ENCODE measurements at places on chromosomes 4 and X.

DNA sequence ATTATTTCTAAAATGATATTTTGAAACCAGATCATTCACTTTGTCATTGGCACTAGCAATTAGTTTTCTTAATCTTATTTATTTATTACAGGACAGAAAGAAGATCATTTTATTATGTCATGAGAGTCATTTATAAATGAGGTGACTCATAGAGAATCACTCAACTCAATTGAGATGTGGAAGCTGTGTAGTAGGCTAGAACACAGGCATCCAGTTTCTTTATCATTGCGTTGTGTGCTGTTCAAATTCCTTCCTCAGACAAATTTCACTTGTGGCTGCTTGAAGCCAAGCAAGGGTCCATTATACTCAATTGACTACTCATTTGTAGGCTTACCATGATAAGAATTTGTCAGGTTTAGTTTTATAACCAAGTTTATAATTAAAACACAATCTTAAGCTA is 87.6 kb downstream of the MRPL1 start:
- DNase-seq: no peak

GRCh38 chr4:126233483-126233882 is 918.7 kb downstream of the FAT4 start:
- no peak for DNase-seq

- no peak for DNase-seq
Observed at GRCh38 chrX:55011294-55011693, 11.1 kb downstream of the APEX2 start.

DNA sequence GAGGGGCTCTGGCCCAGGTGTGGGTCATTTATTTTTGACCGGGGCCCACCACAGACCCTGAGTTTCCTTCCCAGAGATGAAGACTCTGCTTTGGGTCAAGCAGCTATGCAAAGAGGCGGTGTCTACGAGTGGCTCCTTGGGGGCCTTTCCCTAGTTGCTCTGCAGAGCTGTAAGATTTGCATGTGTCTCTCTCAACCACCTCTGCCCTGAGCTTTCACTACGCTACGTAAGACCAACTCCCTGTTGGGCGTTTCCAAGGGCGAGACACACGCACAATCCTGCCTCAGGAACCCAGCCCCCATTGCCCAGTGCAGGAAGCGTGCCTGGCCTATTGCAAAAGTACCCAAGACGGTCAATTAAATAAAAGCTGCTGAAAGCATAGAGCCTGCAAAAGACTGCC is 10.0 kb upstream of the ANOS1 start:
- DNase-seq: no peak

DNA sequence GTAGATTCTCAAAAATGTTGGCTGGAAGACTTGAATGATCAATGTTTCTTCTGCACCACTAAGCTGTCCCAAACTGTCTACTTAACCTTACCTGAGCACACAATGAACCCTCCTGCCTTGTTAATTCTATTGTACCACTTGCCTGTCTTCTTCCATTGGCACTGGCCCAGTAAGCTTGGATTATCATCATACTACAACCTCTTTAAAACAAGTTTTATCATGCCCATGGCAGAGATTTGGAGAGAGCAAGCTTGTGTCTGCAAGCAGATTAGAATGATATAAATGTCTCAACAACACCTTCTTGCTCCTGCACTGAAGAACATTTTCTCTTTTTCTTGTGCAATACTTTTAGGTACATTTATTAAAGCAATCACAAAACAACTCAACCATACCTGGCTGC is 74.0 kb upstream of the VMA21 start:
- no peak for DNase-seq

DNA sequence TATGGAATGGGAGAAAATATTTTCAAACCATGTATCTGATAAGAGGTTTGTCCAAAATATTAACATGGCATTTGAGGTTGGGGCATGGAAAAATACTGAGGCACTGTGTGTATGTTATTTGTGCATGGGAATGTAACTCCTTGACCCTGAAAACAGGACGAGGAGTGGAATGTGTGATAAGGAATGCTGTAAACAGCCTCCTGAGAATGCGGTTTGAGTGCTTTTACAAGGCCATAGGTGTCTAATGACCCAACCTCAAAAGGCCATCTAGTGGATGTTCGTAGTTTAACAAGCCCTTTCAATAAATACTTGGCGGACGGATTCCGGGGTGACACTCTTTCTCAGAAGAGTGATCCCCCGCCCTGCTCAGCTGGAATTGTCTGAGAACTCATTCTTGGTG is 162.9 kb upstream of the USP9X start:
- DNase-seq: no peak

GRCh38 chr4:3522326-3522640 is 9.9 kb downstream of the LRPAP1 start:
- no peak for DNase-seq

GRCh38 chr4:108950158-108950915 is 187.5 kb upstream of the ETNPPL start:
- DNase-seq: no peak

GRCh38 chr4:22430626-22431025 is 85.2 kb downstream of the ADGRA3 start:
- DNase-seq: no peak

DNA sequence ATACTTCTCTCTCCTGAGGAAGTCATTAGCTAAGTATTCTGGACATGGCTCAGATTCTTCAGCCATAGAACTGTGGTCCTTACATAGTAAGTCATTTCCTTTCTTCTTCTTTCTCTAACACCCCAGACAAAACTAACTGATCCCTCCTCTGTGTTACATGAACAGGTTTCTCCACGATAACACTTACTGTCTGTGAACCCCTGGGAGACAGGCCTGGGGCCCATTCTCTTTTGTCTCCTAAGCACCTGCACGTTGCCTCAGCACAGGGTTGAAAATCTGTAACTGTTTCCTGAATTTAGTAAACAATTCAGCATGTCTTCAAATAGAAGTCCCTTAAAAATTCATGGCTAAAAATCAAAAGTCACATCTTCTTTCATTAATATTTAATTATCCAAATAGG is 24.7 kb downstream of the APBB2 start:
- no peak for DNase-seq

- DNase-seq: no peak
Observed at GRCh38 chrX:132497432-132497831, 8.6 kb upstream of the MBNL3 start.

DNA sequence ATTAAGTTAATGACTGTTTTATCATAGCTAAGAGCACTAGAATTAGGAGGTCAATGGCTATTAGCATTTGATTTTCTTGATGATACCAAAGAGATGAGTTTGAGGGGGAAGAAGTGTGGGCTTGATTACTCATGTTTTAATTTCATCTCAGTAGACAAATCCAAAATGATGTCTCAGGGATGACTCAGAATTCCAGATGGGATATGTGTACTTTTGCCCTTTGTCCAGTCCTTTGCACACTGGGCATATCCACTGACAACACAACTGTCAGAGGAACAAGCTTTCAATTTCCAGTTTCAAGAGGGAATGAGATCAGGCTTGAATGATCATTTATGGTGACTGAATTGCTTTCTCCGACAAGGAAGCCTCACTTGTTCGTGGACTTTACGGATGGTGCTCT is 325.3 kb upstream of the FTHL17 start:
- DNase-seq: peak; percentile 11

DNA sequence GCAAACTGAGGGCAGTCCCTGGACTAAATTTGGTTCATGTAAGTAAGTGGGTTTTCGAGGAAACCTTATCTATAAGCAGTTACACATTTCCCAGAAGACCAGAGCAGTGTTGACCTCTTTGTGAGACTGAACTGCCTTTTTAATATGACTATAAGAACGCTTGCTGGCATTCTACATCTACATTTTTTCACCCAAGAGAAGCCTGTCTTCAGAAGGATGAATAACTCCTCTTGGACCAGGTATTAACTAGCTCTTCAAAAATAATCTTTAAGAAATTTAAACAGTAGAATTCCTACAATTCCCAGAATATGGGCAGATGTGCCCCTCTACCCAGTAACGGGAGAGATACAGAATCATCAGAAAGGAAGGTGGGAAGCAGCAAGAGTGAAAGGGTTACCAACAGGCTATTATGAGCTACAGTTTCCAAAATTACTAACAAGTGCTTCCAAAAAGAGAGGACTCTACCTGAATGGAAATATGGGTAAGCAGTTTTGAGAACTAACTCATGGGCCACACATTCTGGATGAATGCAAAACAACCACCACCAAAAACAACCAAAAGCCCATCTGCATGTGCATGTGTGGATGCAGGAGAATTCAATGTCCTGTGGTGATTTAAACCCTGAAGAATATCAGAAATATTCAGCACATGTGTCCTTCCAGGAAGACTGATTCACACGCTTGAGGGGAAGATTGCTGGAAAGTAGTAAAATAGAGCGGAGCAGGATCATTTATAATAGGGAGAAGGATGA is 17.4 kb downstream of the BBS12 start:
- DNase-seq: no peak

- no peak for DNase-seq
Observed at GRCh38 chr4:27592738-27593137, 732.1 kb downstream of the STIM2 start.

DNA sequence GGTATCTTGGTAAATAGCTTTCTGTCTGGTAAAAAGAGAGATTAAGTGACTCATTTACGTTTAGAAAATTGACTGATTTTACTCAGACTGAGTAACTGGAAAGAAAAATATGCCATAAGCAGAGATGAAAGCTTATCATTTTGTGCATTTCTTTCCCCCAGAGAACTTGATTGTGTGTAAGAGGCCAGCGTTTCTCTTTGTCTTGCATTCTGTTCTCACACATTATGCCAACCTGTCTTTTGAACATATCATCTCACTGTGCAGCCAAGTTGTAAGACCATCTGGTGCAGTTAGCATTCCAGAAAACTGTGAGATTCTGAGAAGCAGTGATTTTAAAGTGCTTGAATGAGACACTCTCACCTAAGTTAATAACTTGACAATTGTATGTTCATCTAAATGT is 651.3 kb downstream of the TECRL start:
- no peak for DNase-seq

DNA sequence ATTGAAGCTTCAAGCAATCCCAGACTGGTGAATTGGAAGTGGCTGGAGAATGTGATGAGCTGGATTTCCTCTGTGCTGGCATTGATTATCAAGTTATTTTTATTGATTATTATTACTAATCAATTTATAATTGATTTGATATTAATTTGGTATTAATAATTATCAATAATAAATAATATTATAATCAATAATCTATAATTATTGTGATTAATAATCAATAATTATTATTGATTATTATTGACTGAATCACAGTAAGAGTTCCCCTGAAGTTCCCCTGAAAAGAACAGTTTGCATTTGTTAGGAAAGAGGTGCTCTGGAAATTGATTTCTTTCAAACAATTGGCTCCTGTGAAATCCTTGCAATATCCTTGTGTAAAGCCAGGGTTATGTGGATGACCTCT is 7.5 kb upstream of the FAM9A start:
- DNase-seq: no peak

DNA sequence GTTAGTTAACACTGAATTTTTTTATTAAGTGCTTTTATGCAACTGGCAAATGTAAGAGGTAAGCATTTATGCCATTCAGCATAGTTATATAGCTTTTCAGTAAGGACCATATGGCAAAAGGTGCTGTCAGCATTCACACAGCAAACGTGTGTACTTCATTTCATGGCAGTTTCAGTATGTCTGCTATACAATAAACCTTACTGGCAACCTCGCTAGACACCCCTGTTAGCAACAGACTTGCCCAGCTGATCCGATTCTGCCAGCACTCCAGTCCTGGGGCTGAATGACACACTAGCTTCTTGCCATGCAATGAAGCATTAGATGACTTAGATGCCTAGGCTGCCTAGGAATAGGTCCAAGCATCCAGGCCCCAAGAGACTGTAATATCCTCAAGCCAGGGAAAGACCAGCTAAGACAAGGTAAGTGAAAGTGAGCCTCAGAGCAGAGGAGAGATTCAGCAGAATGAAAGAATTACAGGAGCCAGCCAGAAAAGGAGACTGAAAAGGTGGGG is 47.3 kb upstream of the DOCK11 start:
- DNase-seq: no peak

GRCh38 chr4:169246279-169246678 is 24.5 kb downstream of the SH3RF1 start:
- no peak for DNase-seq

Measured in HS-27A (cell line).